ENCODE measurements at places on chromosomes 1 and 21.

- DNase-seq = no peak
Observed at GRCh38 chr1:6062670-6063069, 17.0 kb downstream of the KCNAB2 start.

DNA sequence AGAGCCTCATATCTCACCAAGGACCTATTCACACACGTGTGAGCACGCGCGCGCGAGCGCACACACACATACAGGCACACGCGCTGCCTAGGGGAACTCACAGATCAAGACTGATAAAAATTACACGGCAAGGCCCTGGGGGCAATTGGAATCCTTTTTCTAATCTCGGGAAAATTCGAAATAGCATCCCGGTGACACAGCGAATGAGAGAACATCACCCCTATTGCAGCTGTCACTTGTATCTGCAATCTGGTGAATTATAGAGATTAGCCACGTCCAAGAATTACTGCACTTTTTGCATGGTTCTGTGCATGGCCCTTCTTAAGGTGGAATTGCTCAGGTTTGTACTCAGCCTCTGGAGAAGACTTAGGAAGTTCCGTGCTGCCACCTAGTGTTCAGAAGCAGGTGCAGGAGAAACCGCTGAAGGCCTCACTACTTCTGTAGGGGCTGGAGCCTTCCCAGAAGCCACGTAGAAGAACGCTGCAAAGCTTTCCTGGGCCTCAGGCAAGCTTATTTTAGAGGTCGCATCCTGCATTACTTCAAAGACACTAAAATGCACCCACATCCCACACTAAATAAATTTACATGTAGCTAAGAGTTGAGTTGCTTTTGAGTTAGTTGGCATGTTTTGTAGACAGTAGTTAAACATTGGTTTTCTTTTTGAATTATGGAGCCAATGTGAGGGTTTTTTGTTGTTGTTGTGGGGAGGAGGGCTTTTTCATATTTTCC, 229.2 kb upstream of the CAMK1G start:
- DNase-seq = peak; percentile 41

- peak; percentile 4 for DNase-seq
Observed at GRCh38 chr1:213083112-213083445, 32.0 kb downstream of the RPS6KC1 start.

DNA sequence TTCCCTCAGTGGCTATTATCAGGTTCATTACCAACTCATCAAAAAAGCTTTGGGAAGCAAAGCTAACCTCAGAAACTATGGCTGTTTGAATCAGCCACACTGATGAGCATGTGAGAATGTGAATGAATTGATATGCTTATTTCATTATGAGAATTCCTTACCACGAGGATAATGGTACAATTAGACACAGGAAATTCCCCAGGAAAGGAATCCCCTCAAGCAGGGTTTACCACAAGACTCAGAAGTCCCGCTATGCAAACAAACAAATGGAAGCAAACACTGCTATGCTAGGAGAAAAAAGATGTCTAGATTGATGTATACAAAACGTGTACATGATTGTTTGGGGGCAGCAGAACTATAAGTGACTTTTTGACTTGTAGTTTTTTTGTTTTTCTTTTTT, 205.0 kb downstream of the HMCN1 start:
- no peak for DNase-seq

DNA sequence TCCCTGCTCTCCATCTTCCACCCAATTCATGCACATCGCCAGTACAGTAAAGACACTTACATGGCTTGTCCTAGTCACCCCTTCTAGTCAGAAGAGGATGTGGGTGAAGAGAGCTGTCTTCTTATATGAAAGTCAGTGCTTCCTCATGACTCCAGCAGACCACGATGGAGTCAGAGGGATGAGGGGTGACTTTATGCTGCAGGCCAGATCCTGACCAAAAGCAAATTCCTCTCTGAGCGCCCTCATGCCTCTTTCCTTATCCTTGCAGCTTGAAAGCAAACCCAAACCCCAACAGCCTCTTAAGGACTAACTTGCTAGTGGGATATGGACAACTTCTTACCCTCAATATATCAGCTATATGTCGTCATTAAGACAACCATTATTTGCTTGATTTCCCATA, 348.2 kb upstream of the DUSP10 start:
- DNase-seq = no peak

- DNase-seq = no peak
Observed at GRCh38 chr21:15422783-15423182, 307.0 kb upstream of the USP25 start.

- DNase-seq = no peak
Observed at GRCh38 chr1:35466120-35466519, 91.1 kb downstream of the KIAA0319L start.

DNA sequence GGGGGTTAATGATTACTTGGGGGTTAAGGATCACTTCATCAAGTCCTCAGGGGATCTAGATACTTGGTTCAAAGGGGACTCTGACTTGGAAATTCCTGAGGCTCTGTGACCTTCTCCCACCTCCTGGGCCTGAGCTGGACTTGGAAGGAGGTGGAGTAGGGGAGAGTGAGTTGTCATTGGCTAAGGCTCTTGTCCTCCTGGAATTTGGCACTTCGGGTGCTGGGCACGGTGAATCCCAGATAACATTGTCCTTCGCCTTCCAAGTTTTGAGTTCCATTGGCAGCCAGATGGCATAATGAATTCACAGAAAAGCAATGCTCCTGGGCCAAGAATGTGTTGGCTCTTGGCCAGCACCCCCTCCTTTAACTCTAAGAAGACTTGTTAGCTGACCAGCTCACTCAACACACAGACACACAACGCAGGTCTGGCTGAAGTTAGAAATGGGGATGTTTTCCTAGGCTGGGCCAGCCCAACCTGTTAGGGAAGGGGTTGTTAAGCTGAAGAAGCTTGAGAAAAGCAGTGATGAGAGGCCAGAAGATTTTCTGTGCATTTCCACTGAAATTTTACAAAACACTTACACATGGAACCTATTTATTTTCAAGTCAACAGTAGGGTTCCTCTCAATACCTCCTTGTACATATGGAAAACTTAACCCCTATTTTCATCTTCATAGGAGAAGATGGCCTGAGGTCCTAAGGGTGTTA, 29.7 kb downstream of the SLC26A9 start:
- no peak for DNase-seq

DNA sequence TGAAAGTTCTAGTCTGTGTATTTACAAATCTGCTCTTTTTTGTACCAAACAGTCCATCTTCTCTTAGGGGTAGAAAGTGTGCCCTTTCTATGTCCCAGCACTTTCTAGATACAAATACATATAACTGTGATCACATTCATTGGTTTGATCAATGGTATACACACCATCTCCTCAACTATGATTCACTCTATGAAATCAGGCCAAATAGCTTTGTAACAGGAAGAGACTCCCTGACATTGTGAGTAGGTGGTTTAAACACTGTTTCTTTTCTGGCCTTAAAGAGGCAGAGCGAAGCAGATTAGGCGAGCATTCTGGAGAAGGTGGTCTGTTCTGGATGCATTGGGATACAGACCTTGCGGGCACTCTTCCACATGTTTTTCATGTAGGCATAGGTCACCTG, 39.3 kb upstream of the EXOSC10 start:
- DNase-seq = no peak

GRCh38 chr1:79293611-79294010, 287.1 kb upstream of the ADGRL4 start:
- no peak for DNase-seq

GRCh38 chr21:46325073-46325912, 1.3 kb downstream of the PCNT start:
- peak; percentile 51 for DNase-seq

GRCh38 chr1:23383577-23384311, 14.1 kb upstream of the ZNF436 start:
- no peak for DNase-seq

DNA sequence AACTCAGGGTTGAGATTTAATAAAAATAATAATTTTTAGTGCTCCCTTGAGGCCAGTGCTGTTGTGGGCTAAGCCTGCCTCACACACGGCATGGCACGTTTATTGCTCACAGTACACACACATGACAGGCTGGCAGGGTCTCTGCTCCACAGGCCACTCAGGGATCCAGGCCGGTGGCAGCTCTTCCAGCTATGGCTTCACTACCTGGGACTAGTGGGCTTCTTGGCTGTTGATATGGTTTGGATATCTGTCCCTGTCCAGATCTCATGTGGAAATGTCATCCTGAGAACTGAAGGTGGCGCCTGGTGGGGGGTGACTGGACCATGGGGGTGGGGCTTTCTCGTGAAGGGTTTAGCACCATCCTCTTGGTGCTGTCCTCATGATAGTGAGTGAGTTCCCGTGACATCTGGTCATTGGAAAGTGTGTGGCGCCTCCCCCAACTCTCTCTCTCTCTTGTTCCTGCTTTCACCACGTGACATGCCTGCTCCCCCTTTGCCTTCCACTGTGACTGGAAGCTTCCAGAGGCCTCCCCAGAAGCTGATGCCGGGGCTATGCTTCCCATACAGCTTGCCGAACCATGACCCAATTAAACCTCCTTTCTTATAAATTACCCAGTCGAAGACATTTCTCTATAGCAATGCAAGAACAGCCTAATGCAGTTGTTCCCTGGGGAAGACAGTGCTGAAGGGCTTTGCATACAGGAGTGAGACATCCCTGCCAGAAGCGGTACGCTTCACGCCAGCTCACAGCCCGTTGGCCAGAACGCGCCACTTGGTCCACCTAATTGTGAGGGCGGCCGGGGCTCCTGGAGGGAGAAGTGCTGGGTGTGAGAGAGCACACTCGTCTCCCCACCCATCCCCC, 226.9 kb upstream of the C1orf174 start:
- DNase-seq = no peak

- no peak for DNase-seq
Observed at GRCh38 chr1:112564081-112564480, 54.9 kb downstream of the ST7L start.

- DNase-seq = peak; percentile 75
Observed at GRCh38 chr1:24535021-24535424, 20.9 kb upstream of the NCMAP start.

DNA sequence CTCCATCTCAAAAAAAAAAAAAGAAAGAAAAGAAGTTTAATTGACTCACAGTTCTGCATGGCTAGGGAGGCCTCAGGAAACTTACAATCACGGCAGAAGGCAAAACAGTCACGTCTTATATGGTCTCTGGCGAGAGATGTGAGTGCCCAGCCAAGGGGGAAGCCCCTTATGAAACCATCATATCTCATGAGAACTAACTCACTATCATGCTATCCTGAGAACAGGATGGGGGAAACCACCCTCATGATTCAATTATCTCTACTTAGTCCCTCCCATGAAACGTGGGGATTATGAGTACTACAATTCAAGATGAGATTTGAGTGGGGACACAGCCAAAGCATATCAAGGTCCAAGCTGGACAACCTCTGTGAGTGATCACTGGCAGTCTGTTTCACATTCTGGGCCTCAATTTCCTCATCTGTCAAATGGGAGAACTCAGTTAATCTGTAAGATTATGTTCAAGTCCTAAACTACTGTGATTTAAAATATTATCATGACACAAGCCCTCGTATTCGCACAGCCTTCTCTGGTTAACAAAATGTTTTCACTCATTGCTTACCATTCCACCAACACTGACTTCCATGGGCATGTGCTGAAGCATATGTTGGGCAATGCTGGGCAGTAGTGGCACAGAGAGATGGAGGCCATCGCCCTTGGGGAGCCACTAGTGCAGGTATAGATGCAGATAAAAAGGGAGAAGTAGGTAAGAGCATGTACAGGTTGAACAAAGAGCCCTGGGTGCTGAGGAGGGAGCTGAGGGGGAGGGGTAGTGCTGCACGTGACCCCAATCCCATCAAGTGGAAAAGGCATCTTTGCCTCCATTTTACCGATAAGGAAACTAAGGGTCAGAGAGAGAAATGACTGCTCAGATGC, 46.2 kb upstream of the SLC2A1 start:
- no peak for DNase-seq

DNA sequence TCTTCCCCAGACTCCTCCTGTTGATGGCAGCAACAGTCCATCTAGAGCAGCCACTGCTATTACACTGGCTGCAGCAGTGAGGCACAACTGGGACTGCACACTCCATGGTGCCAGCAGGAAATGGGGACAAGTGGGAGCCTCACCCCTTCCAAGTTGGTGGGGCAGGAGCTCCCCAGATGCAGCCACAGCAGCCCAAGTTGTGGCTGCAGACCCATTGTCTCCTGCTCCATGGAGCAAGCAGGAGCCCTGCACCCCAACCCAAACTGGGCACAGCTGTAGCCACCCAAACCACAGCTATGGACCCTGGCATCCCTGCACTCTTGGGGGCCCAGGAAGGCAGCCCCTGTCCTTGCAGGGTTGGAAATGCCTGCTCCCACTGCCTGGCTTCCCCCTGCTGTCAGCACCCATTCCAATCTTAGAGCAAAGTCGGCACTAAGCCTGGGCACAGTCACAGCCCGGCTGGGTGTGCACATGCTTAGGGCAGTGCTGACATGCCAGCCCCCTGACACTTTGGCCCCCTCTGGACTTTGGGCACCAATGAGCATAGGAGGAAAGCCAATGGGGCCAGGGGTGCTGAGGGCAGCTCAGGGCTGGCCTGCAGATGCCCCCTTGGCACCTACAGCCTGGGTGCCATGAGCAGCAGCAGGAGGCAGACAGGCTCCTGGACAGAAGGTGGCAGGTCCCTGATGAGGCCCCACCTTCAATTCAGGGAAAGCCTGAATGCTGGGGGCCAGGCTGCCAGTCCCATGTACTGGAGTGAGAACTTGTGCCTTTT, 44.0 kb downstream of the MATN1 start:
- DNase-seq = no peak

DNA sequence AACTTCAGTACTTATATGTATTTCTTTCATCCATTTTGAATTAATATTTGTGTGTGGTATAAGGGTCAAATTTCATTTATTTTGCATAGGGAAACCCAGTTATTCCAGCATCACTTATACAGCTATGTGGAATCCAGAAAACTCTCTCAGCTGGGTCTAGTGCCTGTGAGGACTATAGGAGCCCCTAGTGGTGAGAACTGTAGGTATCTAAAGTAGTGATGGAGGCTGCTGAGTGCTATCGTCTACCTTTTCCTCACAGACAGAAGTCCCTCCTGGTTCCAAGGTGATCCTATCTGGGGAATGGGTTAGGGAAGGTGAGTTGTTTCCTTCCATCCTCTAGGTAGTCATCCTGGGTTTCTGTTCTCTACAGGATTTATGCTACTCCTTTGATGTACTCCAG, 352.0 kb upstream of the C1orf87 start:
- no peak for DNase-seq

All from CD4-positive, alpha-beta T cell treated with Interleukin-17A for 4 hours (primary cell).